ENCODE measurements at places on chromosomes 16 and 17.

GRCh38 chr17:78438694-78439325 is 60.4 kb downstream of the PGS1 start:
- DNase-seq, result no peak

GRCh38 chr17:5642752-5643151 is 58.4 kb upstream of the NLRP1 start:
- no peak for DNase-seq

DNA sequence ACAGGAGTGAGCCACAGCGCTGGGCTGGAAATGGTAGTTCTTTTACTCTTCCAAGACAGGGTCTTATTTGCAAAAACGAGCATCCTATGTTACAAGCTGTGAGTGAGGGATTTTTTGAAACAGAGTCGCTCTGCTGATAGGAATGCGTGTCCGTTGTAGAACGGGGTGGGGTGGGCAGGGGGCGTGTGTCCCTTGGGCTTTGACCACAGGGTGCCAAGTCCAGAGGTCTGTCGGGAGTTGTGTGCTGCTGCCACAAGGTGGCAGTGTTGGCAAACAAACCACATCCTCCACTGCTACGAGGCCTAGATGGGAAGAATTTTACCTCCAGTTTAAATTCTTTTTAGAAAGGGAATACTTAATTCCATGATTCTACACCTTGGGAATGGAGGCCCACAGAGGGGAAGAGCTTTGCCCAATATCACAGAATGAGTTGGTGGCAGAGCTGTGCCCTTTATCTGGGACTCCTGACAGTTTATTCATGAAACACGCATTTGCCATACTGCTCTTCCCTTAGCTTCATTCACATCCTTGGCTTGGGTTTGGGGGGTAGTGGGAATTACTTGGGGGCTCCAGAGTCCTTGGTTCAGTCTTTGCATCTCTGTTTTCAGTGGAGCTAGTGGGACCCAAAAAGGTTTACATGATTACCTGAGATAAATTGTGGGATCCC is 30.6 kb upstream of the ETV4 start:
- no peak for DNase-seq

GRCh38 chr17:6179017-6179416 is 108.8 kb downstream of the WSCD1 start:
- DNase-seq, result no peak

GRCh38 chr17:3944485-3945388 is 19.5 kb downstream of the ATP2A3 start:
- no peak for DNase-seq

DNA sequence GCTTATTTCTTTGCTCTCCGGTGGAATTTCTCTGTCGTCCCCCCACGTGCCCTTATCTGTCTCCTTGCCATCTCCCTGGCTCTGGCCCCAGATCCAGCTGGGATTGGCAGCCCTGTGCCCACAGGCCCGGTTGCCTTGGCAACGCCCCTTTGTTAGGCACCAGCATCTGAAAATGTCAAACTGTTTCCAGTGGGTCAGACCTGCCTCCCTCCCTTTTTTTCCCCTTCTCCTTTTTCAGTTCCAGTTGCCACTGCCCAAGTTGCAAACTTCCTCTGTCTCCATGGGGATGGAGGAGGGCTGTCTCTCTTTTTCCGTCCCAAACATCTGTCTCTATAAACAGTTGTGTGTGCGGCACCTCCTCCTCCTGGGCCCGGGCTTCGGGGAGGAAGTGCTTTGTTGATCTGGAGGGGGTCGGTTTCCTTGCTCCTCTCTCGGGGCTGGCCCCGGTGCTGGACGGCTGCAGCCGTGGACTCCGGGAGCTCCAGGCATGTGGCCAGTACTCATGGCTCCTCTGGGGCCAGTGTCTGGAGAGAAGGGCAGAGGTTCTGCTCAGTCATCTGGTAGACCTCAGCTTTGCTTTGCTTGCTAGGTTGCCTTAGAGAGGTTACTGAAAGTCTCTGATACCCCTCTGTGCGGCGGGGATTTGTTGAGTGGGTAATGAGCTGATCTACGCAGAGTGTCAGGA is 35.3 kb downstream of the SOCS3 start:
- DNase-seq, result no peak

DNA sequence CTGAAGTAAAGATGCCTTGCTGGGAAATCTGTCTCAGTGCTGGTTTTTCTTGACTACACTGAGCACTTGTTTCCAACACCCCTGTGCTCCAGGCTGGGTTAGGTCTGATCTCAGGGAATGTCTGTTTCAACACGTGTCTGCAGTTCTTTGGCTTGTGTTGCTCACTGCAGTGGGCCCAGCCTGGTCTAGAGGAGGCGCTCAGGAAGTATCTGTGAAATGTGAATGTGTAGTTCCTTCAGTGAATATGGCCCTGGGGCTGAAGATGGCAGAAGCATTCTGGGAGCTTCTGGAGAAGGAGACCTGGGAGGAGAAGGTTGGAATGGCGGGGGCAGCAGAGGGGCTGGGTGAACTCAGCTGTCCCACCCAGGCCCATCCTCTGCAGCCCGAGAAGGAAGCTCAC is 8.1 kb upstream of the YPEL3 start:
- no peak for DNase-seq

DNA sequence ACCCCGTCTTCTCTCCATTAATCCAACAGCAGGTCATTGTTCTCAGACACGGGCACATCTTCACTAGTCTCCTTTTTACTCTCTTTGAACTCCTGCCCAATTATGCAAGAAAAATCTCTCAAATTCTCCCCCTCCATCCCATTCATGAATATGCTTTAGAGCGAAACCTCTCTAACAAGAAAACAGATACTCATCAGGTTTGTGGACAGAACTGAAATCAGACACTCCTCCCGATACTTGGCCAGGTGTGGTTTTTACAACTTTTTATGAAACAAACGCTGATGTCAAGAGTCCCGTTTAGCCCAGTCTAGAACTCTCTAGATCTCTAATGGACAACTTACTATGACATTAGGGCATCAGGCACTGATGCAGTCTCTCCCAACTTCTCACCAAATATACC is 40.9 kb downstream of the PIK3R5 start:
- no peak for DNase-seq

- DNase-seq, result no peak
Observed at GRCh38 chr17:21369395-21369794, 6.8 kb upstream of the KCNJ12 start.

DNA sequence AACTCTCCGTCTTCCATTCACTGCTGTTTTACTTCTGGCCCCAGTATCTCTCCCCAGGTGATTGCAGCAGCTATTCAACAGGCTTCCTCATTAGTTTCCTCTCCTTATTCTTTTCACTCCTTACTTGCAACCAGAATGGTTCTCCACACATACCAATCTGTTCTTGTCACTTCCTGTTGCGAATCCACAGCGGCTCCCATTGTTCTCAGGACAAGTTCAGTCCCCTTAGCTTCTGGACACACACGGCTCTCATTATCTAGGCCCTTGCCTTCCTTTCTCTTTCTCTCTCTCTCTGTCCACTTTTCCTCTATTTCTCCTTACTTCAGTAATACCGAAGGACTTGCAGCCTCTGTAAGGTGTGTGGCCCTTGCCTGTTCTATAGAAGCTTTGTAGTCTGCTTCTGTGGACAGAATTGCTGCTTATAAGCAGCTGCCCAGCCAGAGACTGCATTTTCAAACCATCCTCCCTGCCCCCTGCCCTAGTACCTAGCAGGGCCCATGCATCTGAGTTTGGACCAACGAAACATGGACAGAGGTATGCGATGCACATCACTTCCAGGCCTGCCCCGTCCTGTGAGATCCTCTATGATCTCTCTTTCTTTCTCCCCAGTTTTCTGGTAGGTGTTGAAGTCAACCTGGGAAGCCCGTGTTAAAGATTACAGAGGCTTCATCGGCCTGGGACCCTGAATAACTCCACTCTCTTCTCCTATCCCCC is 45.7 kb downstream of the VAT1L start:
- DNase-seq, result peak; percentile 86

- no peak for DNase-seq
Observed at GRCh38 chr17:4837471-4838308, 4.5 kb downstream of the MINK1 start.

- no peak for DNase-seq
Observed at GRCh38 chr17:81309140-81309858, 14.2 kb upstream of the SLC38A10 start.

All from non-pigmented ciliary epithelial cell (primary cell).